ENCODE measurements at places on chromosomes 7 and 10.

DNA sequence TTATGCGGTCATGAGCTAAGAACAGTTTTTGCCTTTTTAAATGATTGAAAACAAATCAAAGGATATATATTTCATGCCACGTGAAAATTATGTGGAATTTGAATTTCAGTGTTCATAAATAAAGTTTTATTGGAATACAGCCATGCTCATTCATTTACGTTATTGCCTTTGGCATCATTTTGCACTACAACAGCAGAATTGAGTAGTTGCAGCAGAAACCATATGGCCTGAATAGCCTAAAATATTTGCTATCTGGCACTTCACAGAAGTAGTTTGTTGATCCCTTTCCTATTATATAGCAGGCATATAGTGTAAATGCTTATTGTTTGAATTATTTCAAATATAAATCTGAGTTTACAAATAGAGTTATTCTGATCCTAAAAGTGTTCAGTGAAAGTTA, 59.7 kb downstream of the AUTS2 start:
- no peak for DNase-seq

- no peak for DNase-seq
Measured at GRCh38 chr10:29692121-29692539, 57.4 kb upstream of the SVIL start.

GRCh38 chr10:104441329-104442000, 87.8 kb downstream of the CFAP58 start:
- DNase-seq: peak; percentile 95

DNA sequence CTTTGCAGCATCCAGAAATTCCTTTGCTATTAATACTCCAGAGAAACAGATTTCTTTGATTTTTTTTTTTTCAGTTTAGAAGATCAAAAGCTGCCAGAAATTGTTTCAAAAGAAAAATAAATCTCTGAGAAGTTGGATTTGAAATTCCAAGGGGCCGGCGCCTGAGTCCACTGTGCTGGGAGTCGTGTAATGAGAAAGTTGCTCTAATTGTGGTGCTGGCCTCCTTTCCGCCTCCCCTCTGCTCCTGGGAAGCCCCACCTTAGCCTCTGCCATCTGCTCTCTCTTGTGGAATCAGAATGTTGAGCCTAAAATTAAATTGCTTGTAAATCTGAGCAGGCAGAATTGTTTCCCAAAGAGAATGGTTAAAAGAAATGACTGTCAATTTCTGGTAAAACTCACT, 93.3 kb downstream of the EMX2 start:
- DNase-seq: no peak

- DNase-seq: no peak
Measured at GRCh38 chr10:131676800-131677421, 223.9 kb upstream of the PPP2R2D start.

DNA sequence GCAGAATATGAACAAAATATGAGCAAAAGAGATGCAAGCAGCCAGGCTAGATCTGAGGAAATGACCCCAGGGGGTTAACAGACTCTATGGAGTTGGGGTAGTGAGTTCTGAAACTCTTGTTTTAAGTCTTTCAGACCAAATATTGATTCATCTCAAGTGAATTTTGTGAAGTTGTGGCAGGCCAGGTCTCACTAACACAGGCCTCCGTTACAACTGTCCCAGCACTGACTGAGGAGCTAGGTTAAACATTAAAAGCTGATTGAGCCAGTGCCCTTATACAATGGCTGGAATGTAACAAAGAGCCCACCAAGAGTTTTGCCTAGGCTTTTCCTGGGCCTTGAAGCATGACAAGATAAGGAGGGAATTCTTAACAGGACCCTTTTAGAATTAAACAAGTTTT, 192.3 kb upstream of the STK17A start:
- no peak for DNase-seq

DNA sequence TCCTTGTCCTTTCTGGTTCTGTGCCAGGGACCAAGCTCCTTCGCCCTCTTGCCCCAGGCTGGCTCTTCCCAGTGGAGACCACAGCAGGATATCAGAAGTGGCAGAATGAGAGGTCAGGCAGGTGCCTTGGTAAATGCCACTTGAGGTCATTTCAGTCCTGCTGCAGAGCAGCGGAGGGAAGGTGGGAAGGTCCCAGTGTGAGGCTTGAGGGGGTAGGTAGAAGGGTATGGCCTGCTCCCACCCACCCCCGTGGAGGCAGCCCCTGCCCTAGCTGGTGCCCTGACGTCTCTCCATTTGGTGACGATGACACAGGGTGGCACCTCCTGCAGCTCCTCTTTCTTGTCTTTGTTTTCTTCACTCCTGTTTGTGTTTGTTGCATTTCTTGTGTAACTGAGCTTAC, 538.8 kb downstream of the TCERG1L start:
- no peak for DNase-seq

GRCh38 chr7:123216825-123217224, 17.1 kb upstream of the SLC13A1 start:
- no peak for DNase-seq

- DNase-seq: peak; percentile 72
Measured at GRCh38 chr10:30980951-30981616, 50.6 kb downstream of the ZNF438 start.

GRCh38 chr7:27249724-27250556, 7.3 kb downstream of the EVX1 start:
- DNase-seq: no peak

- peak; percentile 35 for DNase-seq
Measured at GRCh38 chr10:32386623-32387260, 39.8 kb upstream of the EPC1 start.

GRCh38 chr7:148234715-148235114, 355.9 kb upstream of the C7orf33 start:
- DNase-seq: no peak

GRCh38 chr7:105010504-105011130, 3.4 kb upstream of the KMT2E start:
- DNase-seq: no peak

DNA sequence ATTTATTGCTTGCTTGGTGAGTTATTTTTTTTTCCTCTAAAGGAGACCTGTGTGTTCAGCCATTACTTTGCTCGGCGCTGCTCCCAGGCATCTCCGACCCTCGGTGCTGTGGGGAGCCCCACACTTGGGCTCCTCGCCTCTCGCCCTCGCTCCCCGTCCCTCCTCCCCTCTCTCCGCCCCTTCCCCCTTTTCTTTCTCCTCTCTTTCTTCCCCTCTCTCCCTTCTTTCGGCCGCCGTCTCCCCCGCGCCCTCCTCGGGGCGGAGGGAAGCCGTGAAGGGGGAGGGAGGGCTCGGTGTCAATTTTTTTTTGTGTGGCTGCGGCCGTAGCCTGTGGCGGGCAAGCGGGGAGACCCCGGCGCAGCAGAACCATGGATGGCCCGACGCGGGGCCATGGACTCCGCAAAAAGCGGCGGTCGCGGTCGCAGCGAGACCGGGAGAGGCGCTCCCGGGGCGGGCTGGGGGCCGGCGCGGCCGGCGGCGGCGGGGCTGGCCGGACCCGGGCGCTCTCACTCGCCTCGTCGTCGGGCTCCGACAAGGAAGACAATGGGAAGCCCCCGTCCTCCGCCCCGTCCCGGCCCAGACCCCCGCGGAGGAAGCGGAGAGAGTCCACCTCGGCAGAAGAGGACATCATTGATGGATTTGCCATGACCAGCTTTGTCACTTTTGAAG, 1.1 kb downstream of the AUTS2 start:
- DNase-seq: peak; percentile 39

DNA sequence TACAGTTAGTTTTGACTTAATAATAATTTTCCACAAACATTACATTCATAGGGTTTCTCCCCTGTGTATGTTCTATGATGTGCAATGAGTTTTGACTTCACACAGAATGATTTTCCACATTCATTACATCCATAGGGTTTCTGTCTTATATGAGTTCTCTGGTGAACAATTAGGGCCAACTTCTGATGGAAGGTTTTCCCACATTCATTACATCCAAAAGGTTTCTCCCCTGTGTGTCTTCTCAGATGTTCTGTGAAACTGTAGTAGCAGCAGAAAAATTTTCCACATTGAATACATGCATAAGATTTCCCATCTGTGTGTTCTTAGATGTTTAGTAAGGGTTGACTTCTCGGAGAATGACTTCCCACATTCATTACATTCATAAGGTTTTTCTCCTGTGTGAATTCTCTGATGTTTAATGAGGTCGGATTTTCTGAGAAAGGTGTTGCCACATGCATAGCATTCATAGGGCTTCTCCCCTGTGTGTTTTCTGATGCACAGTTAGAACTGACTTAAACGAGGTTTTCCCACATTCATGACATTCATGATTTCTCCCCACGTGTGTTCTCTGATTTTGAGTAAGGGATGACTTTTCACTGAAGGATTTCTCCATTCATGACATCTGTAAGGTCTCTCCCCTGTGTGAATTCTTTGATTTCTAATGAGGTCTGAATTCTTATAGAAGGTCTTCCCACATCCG, 118.5 kb downstream of the ZNF33B start:
- no peak for DNase-seq

DNA sequence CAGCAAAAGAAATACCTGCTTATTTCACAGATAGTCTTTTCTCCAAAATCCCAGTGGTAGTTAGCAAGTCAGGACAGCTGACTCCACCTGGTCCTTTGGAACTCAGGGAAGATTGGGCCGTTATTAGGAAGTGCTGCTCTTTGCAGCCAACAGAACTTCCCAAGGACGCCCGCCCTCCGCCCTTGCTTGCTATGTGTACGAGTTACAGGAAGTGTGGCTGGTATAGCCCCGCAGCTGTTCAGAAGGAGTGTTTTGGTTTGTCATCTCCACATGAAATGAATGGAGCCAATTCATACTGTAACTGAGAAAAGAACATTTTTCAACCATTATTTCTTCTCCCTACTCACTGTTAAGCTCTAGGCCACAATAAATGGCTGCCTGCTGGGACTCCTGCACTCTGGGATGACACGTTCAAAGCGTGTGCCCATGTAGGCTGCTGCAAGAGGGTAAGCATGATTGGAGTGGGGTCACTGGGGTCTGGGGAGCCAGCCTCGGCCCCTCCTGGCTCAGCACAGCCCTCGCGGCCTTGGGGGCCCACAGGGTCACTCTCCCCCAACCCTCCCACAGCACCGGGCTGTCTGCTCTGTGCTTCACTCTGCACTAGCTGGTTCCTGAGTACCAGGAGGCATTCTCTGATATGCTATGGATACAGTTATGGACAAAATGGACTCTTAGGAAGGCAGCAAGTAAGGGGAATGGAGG, 244.0 kb downstream of the EBF3 start:
- no peak for DNase-seq

GRCh38 chr10:79153745-79154144, 85.0 kb downstream of the ZMIZ1 start:
- no peak for DNase-seq

GRCh38 chr7:113125728-113126127, 7.4 kb upstream of the SMIM30 start:
- no peak for DNase-seq

DNA sequence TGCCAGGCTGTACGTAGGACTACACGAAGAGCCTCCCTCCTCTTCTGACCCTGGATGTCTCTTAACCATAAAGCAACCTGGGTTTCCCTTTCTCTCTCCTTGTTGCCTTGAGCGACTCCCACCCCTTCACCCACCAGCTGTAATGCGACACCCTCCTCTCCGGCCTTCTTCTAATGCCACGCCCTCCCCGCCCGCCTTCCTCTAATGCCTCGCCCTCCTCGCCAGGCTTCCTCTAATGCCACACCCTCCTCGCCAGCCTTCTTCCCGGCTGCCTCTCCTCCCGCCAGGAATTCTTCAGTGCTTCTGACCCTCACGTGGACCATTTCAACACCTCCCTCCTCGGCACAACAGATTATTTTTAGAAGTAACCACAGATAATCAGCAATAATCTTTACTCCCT, 348.5 kb upstream of the SHH start:
- DNase-seq: no peak

DNA sequence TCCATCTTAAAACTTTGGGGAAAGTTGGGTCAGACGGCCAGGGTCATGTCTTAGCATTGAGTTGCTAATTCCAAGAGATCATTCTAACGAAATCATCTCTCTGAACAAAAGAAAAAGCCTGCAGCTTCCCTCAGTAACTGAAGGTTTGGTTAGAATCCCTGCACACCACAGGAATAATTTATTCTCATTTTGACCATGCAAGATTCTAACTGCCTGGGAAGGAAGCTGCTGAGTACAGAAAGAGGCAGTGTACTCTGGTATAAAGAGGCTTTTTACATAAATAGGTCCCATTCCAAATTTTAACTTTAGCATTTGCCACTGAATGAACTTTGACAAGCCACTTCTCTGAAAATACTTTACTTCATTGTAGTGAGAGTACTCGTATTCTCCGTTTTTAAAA, 76.9 kb upstream of the RSBN1L start:
- DNase-seq: no peak

GRCh38 chr10:75542906-75543305, 111.5 kb downstream of the LRMDA start:
- DNase-seq: peak; percentile 87

DNA sequence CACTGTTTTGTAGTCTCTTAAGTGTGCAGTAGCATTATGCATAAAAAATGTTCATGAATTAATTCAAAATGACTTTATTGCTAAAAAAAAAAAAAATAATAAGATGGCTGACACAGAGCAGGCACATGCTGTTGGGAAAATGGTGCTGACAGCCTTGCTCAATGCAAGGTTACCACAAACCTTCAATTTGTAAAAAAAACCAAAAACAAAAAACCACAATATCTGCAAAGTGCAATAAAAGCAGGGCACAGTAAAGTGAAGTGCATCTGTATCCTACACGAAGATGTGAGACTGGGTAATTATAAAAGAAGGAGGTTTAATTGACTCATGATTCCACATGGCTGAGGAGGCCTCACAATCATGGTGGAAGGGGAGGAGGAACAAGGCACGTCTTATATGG, 185.8 kb downstream of the USP6NL start:
- DNase-seq: no peak

DNA sequence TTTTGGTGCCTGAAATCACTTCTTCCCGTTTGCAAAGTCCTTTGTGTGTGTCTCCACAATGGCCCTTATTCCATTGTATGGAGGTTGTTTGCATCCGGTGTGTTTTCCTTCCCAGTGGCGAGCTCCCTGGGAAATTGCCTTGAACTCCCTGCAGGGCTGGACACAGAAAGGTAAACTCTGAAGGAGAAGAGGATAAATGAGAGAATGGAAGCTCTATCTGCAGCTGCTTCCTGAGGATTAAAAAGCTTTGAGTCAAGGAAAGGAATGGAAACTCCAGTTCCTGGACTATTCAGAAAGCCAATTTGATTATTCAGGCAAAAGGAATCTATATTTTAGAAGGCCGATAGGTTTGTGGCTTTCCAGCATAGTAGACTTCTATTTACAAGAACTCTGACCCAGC, 4.4 kb upstream of the GRK5 start:
- DNase-seq: peak; percentile 70

- no peak for DNase-seq
Measured at GRCh38 chr10:16603308-16603707, 81.6 kb upstream of the C1QL3 start.
